Memory B cell (primary cell): ENCODE measurements at places on chromosomes 3 and 15.

DNA sequence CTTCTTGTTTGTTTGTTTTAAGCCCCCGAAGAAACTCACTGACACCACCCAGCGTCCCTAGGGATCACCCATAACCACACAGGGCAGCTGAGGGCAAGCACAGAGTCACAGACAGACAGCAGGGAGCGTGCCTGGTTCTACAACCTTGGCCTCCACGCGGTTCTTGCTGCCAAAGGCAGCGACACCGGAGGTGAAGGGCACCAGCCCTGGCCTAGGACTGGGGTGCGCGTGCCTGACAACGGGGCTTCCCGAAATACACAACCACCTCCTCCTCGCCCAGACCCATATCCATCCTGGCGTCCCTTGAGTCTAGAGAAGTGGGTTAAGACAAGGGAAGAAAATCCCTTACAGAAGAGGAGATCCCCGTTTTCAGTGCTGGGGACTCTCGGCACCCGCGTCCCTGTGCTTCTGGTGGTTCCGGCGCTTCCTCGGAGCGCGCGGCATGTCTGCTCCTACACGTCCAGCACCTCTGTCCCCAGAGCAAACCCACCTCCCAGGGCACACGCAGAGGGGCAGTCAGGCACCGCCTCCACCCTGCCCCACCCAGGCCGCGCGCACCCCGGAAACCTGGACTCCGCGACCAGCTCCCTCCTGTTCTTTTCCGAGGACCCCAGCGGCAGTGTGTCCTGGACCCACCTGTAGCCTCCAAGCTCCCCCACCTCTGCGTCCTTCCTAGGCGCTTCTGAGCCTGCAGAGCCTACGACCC is 911 bp downstream of the RFTN1 start:
- peak; percentile 53 for DNase-seq

DNA sequence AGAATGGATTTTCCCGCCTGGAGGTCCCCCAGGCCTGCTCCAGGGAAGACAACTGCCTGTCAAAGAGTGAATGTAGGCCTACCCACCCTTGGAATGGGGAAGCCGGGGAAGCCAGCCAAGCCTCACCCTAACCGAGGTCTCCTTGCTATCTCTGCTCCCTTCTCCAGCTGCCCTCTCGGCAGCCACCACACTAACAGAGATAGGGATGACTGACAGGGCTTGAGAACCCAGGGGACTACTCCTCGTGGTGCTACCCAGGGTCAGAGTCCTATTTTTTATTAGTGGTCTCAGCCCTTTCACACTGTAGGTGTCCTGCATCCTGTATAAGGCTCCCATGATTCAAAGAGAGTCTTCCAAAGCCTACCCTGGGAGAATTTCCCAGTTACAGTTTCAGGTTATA is 160.6 kb upstream of the CHRM5 start:
- DNase-seq, result no peak

DNA sequence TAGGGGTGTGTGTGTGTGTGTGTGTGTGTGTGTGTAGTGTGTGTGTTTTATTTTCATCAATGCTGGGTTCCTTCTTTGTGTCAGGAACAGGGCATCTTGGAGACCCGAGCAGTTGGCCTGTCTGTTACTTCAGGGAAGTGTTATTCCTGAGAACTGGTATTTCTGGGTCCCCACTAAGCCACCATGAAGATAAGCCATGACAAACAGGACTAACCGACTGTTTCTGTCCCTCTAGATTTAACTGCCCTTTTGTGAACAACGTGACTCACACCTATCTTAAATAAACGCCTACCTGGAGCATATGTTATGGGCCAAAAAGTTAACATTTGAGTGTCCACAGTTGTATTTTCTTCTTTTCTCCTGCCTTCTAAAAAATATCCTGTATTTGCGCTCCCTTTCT is 19.5 kb downstream of the SIDT1 start:
- DNase-seq, result no peak

DNA sequence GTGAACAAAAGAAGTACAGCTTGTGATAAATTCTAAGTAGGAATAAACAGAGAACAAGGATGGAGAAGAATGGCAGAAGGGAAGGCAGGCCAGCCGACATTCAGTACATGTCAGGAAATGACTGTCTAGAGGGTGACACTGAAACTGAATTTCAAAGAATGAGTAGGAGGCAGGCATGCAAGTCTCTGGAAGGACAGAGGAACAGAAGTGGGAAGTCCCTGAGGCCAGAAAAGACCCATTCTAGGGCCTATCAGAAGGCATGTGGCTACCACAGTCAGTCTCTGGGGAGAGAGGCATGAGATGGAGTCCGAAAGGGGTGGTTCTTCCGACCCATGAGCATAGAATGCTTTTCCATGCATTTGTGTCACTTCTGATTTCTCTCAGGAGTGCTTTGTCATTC is 243.5 kb upstream of the UBE2E2 start:
- no peak for DNase-seq

DNA sequence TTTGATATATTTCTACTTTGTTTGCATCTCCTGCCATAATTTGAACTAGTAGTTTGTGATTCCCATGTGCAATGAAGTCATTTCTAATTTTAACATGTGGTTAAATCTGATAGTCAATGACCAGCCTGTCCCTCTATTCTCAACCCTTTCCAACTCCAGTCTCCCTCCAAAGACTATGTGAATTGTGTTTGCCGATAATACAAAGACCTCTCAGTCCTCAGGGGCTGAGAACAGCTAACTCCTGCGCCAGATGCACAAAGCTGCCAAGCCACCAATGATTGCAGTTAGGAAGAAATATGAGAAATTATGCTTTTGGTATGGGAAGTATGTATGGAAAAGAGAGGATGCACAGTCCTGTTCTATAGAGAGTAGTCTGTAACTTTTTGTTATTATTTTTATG is 54.0 kb downstream of the KCNH8 start:
- DNase-seq, result no peak

DNA sequence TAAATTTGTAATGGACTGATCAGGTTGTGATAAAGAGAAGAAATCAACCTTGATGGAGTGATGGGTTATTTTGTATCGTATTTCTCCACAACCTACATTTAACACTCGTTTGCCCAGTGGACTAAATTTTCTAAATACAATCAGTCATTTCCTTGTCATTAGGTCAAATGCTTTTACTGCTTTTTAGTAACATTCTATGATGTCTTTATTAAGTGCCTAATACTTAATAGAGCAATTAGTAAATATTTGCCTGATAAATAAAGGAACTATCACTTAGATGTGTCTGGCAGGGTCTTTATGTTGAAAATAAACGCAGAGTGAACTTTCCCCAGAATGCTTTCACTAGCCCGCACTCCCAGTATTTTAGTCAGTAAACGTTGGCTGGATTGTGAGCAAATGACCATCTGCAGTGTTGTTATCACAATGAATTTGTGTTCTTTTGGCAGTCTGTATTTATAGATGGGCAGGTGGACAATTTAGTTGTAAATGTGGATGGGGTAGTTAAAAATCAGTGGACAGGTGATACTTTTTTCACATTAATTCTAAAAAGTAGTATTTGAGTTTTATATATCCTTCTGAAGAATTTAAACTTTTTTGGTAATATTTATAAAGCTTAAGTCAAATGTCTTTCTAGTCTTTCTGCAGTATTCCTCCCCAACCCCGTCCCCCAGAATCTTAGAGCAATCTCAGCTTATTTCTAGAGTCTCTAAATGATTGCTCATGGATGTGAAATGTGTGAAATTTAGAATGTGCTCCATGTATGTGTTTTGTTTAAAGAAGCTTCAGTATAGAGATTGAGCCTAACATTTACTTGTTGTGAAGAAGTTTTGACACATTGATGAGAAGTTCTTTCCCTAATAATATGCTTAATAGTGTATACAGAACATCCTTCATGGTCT is 4.9 kb downstream of the USP3 start:
- no peak for DNase-seq

- no peak for DNase-seq
These were observed 16.6 kb upstream of the BCL2A1 start for GRCh38 chr15:79987569-79987955.

GRCh38 chr3:138799822-138800221 is 34.9 kb downstream of the PIK3CB start:
- no peak for DNase-seq

DNA sequence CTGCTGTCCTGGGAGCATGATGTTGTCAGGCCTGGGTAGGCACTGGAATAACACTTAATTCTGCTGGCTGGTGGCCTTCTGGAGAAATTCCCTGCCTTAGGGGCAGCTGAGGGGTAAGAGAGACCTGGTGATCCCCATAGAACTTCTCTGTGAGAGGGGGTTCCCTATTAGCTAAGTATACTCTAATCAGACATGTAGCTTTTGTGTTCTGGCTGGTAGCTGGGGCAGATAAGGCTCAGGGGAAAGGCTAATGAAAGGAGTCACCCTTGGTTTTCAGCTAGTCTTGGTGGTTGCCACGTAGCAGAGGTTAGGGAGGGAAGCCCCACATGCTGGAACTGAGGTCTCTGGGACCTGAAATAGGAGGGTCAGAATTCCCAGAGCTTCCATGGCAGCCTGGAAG is 952 bp upstream of the HDDC3 start:
- no peak for DNase-seq

GRCh38 chr3:41482134-41482533 is 282.8 kb downstream of the CTNNB1 start:
- DNase-seq, result no peak

- peak; percentile 57 for DNase-seq
These were observed at the start of gene TYRO3 for GRCh38 chr15:41558400-41559238. TSS of gene TYRO3 (plus strand) at chr15:41559212. CDS start at chr15:41559258, 46 bp downstream.

DNA sequence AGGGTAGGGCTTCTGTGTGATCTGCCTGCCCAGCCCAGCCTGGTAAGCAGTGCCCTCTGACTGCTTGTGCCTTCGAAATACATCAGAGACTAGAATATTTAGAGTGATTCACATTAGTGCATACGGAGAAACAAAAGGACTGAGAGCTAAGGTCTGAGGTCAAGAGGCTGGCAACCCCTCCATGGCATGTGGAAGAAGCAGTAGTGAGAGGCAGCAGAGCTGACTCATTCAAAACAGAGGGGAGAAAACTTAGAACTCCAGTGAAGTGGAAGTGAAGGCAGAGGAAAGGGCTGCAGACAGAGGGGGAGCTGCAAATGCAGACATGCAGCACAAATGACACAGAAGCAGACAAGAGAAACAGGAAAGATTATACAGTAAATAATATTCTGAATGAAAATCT is 61.6 kb downstream of the ULK4 start:
- DNase-seq, result no peak

GRCh38 chr3:111594781-111595180 is 365 bp downstream of the ZBED2 start:
- no peak for DNase-seq

GRCh38 chr15:20340931-20341661 is 200.5 kb downstream of the GOLGA6L6 start:
- no peak for DNase-seq

GRCh38 chr15:77528290-77528967 is 104.3 kb downstream of the LINGO1 start:
- DNase-seq, result no peak

DNA sequence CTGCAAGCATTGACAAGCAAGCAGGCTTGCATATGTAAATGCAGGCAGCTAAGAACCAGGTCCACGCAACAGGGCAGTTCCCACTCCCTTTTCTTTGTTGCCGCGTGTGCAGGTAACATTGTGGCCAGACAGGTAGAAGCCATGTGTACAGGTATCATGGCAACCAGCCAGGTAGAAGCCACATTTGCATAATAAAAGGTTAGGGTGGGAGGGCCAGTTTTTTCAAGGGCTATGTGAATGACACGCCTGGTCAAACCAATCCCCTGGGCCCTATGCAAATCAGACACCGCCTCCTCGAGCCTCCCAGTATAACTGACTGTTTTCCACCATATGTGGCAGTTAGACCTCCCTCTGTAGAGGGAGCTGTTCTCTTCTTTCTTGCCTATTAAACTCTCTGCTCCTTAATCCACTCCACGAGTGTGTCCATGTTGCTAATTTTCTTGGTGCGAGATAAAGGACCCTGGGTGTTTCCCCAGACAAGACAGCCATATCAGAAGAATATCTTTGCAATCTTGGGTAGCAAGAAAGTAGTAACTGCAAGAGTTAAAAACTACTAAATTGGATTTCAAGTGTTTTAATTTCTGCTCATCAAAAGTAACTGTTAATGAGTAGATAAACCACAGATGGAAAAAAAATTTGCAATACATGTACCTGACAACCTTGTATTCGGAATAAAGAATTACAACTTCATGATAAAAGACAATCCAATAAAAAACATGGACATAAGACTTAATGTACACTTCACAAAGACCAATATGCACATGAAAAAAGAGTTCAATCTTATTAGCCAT is 21.8 kb downstream of the PCOLCE2 start:
- DNase-seq, result no peak

GRCh38 chr3:153313302-153313965 is 151.4 kb downstream of the RAP2B start:
- no peak for DNase-seq
